ENCODE measurements at places on chromosomes 5 and 9. TPM values are rescaled to one million over a fixed set of nuclear protein-coding genes. Genes with fewer than 3 reads are reported as not detected.

The GAS1 gene
- total RNA-seq: 0.63 TPM

The RANBP6 gene
- 64.3 TPM for total RNA-seq

The IFNA6 gene
- total RNA-seq: 0.10 TPM

The GABRA6 gene
- not detected for total RNA-seq

The FRMD3 gene
- total RNA-seq: 15.1 TPM

The TSTD2 gene
- total RNA-seq: 10.5 TPM

The SLC6A3 gene
- total RNA-seq: not detected

The GABBR2 gene
- under 0.01 TPM for total RNA-seq

The PROB1 gene
- total RNA-seq: 0.21 TPM

The TAF11L5 gene
- not detected for total RNA-seq

The HINT2 gene
- total RNA-seq: 10.7 TPM

The LCN9 gene
- not detected for total RNA-seq

The EPB41L4A gene
- 3.4 TPM for total RNA-seq

The REEP2 gene
- total RNA-seq: not detected

The LVRN gene
- total RNA-seq: under 0.01 TPM

The NFIL3 gene
- 105 TPM for total RNA-seq

The ADAMTS6 gene
- 4.9 TPM for total RNA-seq

The ENTREP1 gene
- total RNA-seq: not detected

The SLC22A4 gene
- total RNA-seq: 2.2 TPM

The SH3GL2 gene
- under 0.01 TPM for total RNA-seq

The NTRK2 gene
- 0.10 TPM for total RNA-seq

The SUSD1 gene
- 28.5 TPM for total RNA-seq

The DBH gene
- total RNA-seq: 0.10 TPM

The PCDHB12 gene
- total RNA-seq: not detected

The DAB2 gene
- 14.4 TPM for total RNA-seq

The IL13 gene
- 0.31 TPM for total RNA-seq

The CTXN3 gene
- total RNA-seq: not detected

The SPINK4 gene
- total RNA-seq: not detected

The NMUR2 gene
- not detected for total RNA-seq

The C9orf43 gene
- 0.21 TPM for total RNA-seq

The TAL2 gene
- total RNA-seq: not detected

The AGXT2 gene
- not detected for total RNA-seq

All from mononuclear cell (primary cell).